Cortex of kidney (tissue), 1 donor: ENCODE measurements at places on chromosomes 2 and 18.

DNA sequence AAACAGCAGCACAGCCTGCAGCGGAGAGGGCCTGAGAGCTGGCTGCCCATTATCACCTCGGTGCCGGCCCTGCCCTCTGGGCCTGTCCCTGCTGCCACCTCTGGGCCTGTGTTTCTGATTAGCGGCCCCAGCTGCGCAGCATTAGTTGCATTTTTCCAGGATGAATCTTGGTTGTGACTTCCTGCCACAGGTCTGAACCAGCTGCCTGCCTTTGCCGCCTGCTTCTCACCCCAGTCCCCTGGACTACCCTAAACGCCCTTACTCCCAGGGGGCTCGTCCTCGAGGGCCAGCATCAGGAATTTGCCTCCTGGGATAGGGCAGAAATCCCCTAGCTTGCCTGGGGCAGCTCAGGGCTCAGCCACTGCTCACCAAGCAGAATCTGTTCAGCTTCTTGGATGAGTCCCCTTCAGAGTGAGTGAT lies 342.8 kb downstream of the DYSF start:
- DNase-seq = no peak

DNA sequence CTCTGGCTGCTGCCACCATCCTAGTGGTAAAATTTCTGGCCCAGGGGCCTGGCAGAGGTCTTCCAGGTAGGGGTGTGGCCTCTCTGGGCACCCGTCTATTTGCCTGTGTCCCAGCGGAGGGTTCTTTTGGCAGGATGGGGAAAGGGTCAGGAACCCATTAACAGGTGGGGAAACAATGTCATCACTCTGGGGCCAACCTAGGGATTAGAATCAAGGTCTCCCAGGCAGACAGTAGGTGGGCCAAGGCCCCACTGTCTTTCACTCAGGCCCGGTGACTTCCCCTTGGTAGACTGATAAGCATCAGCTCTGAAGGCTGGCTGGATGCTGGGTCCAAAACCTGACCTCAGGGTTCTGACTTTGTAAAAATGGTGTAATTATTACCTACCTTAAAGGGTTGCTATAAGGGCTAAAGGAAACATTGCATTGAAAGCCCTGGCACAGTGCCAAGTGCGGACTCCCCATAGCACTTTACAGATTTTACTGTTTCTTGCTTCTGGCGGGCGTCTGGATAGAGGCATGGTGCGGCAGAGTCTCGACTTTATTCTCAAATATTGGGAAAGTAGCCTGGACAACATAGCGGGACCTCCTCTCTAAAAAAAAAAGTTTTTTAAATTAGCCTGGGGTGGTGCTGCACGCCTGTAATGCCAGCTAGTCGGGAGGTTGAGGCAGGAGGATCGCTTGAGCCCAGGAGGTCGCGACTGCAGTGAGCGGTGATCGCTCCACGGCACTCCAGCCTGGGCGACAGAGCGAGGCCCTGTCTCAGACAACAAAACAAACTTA lies 2.2 kb downstream of the LBX2 start:
- DNase-seq = no peak

DNA sequence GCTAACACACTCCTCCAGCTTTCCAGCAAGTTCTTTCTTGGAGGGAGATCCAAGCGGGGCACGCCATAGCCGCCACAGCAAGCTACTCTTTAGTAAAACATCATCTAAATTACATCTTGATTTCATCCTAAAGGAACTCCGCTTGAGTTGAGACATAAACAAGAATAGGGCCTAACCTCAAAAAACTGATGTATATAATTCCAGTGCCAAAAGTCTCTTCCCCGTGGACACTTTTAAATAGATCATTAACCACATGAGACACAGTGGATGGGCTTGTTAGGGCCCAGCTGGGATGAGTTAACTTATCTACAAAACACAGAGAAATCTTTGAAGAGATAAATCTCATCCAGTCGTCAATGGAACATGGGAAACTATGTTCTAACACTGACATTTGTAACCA lies 20.8 kb upstream of the MLPH start:
- no peak for DNase-seq

- DNase-seq = no peak
Measured at GRCh38 chr18:48554610-48555400, 16.0 kb downstream of the CTIF start.

DNA sequence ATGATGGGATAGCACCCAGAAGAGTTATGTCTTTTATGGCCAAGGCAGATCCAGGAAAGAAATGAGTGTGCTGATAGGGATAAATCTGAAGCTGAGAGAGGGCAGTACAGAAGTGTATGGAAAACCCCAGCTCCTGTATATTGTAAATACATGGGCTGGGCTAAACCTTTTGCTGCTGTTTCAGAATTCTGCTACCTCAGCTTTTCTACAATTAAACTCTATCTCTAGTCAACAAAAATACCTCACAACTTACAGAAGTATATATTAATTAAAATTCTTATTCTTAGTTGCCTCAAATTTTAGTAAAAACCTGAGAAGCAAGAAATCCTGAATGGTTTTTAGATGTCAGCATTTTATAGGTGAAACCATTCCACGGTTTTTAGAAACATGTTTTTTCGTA lies 889.5 kb upstream of the NXPH2 start:
- DNase-seq = no peak

GRCh38 chr2:205914213-205915129 lies 171.5 kb downstream of the INO80D start:
- DNase-seq = no peak

DNA sequence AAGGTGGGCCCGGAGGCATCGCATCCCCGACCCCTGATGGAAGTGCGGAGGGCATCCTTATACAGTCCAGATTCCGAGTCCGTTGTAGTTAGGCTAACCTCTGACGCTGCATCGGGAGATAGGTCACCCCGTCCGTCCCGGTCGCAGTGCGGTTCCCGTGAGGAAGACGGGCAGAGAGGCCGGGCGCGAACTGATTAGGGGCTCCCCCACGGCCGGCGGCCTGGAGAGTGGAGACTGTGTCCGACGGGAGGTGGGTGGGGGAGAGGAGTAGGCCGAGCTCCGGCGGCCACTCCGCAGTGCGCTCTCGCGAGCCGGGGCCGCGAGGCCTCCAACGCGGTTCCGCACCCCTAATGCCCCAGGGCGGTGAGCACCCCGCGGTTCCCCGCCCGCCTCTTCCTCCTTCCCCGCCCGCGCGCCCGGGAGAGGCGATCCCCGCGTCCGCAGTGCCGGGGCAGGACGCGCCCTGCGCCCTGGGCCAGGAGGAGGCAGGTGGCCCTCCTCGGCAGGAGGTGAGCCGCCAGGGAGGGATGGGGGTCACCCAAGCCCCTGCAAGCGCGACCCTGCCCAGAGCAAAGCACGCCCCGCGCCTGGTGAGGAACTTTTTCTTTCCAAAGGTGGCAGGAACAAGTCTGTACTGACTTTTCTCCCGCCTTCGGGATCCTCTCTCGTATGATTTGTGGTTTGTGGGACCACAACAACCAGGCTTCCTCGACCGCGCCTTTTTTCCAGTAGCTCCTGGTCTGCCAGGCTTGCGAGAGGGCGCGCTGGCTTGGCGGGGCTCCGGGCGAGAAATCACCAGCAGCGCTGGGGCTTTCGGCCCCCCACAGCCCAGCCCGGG lies 1.4 kb upstream of the SP5 start:
- no peak for DNase-seq

GRCh38 chr2:88601286-88601685 lies 26.0 kb downstream of the EIF2AK3 start:
- no peak for DNase-seq

GRCh38 chr2:222332116-222332515 lies 33.3 kb upstream of the PAX3 start:
- DNase-seq = no peak

DNA sequence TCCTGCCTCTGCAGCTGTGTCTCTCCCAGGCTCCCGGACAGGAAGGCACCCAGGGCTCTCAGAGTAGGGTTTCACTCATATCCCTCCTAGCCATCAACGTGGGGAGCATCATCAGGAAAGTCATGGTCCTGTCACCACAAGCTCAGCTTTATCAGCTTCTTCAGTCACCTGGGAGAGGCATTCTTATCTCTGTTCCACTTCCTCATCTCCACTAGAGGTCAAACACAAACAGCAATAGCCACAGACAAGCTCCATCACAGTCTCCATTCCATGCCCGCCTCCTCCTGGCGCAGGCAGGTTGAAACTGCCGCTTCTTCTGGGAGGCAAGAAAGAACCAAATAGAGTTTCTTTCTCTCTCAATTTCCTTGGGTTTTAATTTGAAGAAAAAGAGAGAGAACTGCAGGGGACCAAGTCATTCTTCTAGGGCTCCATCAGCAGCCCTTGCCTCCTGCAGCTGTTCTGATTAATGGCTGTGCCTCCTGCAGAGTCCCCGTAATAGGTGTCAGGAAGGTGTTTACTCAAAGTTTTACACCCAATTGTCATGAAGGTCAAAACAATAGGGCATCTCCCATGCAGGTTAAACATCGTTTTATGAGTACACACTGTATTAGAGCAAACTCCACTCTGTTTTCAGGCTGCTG lies 377.9 kb downstream of the TMEM182 start:
- DNase-seq = no peak

DNA sequence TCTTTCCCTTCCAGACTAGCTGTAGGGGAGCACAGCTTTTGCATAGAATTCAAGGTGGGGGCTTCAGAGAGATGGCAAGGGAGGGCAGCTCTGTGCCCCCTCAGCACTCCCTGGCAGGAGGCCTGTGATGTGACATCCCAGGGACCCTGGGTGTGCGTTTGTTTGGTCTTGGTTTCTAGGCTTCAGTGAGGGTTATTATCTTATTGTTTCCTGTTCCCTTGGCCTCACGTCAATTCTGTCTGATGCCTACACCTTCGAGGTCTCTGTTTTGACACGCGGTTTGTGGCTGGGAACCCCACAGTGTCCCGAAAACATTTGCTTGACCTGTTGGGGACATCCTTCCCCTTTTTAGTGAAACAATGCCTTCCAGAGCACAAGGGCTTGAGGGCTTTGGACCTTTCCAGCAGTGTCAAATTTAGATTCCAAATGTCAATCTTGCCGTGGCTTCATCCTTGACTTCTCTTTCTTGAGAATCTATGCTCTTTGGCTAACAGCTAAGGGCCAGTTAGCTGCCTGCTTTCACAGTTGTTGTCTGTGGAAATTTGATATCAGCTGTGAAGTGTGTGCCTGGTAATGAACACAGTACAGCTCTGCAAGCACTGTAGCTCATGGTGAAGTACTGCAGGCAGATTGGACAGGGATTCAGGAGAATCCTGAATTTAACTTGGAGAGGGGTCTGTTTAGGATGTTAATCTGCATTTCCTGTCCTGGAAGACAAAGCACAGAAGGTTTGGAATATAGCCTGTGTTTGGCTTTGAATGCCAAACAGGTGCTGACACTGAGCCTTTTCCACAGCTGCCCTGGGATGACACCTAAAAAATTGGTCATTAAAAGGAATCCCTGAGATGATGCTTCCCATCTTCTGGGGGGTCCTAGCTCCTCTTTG lies 108.2 kb upstream of the CXCR4 start:
- DNase-seq = no peak

GRCh38 chr2:121888189-121888557 lies 132.7 kb downstream of the TSN start:
- no peak for DNase-seq

GRCh38 chr2:219149667-219150066 lies 10.9 kb downstream of the NHEJ1 start:
- DNase-seq = no peak

DNA sequence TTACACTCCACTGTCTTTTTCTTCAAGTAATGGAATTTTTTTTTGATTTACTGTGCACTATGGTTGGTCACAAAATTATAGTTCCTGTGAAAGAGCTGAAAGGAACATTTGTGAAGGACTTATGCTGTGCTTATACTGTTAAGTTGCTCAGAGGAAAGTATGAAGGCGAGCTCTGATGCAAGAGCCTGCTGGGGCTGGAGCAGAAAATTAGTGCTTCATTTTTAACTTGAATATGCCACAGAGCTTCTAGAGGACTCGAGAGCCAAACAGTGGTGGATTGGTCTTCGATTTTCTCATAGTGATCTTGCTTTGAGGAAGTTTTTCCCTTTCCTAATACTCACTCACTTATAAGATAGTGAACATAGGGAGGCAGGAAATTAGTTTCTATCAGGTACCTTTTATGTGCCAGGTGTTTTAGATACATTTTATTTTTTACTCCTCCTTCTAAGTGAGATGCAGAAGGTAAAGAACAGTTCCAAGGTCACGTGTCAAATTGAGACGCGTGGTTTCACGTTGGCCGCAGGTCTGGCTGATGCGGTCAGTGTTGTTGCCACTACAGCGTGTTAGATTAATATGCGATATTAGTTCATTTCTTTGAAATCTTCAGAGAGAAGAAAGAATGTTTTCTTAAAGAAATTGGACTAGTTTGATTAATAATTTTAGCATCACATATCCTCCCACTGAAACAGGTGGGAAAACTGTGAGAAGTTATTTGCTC lies 20.2 kb downstream of the GATA6 start:
- no peak for DNase-seq

DNA sequence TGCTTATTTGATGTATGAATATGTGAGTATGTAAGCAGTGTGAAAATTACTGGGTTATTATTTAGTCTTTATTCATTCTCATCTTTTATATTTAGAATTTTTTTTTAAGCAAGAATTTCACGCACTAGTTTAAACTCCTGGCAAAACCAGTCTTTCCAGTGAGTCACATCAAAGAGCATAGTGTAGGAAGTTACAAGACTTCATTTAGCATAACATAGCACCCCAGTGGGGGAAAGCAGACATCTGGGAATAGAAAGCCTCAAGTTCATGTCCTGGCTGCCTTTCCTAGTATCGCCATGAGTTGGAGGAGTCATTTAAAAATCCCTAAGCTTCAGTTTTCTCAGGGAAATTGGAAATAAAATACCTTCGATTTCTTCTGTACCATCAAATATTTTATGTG lies 408.3 kb downstream of the NUP35 start:
- no peak for DNase-seq

DNA sequence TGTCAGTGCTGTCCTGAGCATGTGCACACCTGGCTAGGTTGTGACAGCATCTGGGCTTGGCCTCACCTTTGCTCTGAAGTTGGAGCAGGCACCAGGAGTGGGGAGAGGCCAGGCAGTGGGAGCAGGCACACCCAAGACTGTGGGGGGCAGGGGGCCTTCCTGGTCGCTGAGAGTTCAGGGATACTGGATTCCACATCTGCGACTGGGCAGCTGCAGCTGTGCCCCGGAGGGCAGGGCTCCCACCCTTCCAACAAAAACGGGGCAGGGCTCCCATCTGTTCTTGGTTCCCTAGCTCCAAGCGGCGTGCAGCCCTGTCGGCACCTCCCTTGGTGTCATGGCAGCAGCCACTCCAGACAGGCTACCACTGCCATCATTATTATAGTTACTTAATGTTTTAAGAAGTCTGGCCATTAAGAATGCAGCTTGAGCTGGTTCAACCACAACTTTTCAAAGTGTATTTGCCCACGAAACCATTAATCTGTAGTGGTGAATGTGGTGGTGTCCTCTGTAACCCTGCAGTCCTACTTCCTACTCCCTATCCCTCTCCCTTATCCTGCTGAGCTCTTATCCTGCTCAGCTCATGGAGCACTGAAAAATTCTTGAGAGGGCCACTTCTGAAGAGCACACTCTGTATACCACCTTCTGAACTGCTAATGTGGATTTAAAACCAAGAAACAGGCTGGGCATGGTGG lies 48.0 kb upstream of the RAB1A start:
- no peak for DNase-seq

DNA sequence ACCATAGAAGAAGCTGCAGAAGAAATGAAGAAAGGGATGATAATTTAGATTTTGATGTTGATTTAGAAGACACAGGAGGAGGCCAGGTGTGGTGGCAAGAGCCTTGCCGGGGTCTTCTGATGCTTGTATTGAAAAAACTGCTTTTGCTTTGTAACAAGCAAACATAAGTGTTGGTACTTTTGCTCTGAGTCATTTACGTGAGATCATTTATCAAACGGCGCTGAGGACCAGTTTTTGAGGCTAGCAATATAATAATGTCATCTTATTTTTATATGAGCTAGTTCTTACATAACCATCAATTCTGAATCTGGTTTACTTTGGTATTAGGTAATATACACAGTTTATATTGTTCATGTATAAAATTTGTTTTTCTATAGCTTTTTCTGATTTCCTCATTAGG lies 30.6 kb downstream of the SPTBN1 start:
- DNase-seq = no peak
